Vagina (tissue), 2 donors: ENCODE measurements at places on chromosomes 2 and 18. TPM values are rescaled to one million over a fixed set of nuclear protein-coding genes. Genes with fewer than 3 reads are reported as not detected.

DNA sequence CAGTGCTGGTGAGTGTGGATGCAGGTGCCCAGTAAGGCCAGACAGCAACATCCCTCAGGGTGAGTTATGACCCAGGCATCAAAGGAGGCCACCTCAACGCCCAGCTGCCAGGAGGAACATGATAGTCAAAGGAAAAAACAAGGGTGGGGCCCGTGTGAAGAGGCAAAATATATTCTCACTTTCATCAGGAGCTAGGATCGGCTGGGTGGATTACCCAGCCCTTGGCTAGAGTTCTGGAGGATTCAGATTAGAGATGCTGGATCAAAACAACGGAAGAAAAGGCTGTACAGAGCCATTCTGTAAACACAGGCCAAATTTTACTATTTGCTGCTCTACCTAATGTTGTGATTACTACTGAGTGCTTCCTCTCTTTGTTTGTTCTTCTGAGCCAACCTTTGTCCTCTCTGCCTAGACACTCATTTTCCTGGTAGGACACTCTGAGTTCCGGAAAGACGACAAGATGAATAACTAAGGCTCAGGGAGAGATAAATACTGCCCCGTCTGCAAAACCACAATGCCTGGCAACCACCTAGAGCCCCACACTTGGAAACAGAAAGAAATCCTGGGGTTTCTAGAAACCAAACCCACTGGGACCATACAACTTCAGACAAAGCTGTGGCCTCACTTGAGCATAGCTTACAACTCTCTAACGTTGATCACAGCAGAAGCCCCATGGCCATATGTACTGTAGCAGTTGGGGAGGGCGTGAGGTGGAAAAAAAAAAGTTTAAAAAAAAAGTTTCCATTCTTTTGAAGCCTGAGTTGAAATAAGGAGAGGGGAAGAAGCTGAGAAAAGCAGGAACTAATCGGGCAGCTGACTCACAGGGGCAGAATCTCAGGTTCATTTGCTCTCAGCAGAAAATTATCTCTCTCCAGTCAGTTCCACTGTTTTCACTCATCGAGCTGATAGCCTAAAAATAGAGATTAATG, 17.8 kb upstream of the PMAIP1 start:
- H3K4me3 ChIP-seq: no peak overlapping the region
- H3K4me1 ChIP-seq: no peaks in the 10 kb centered on the region
- peak; percentile 54 for DNase-seq
- no peak overlapping the region for H3K27ac ChIP-seq
- no peaks in the 10 kb centered on the region for H3K27me3 ChIP-seq

- DNase-seq: no peak
- no peaks in the 10 kb centered on the region for H3K4me1 ChIP-seq
- H3K36me3 ChIP-seq: no peaks in the 10 kb centered on the region
- H3K27me3 ChIP-seq: no peaks in the 10 kb centered on the region
- H3K27ac ChIP-seq: no peak overlapping the region
Observed at GRCh38 chr2:231370749-231371429, 24.6 kb upstream of the B3GNT7 start.

GRCh38 chr18:68083131-68083530, 566.6 kb upstream of the DSEL start:
- H3K4me1 ChIP-seq: no peaks in the 10 kb centered on the region
- no peak for DNase-seq

GRCh38 chr2:55782528-55783173, 89.0 kb upstream of the PNPT1 start:
- no peaks in the 10 kb centered on the region for H3K27me3 ChIP-seq
- H3K27ac ChIP-seq: no peak overlapping the region
- DNase-seq: no peak
- no peaks in the 10 kb centered on the region for H3K4me1 ChIP-seq

Gene SEMA4F
- 8.3 TPM for total RNA-seq

Gene RTP5
- not detected for total RNA-seq

Gene APOB
- total RNA-seq: not detected
